Lung microvascular endothelial cell (primary cell): ENCODE measurements at places on chromosomes 16 and 17. TPM values are rescaled to one million over a fixed set of nuclear protein-coding genes. Genes with fewer than 3 reads are reported as not detected.
A peak's percentile ranks its signal among the peaks of the same experiment; 100 is the strongest.

SECTM1 gene
- total RNA-seq, result 1.3 and 1.8 TPM in 2 replicates

NOG gene
- 0.65 and 1.8 TPM in 2 replicates for total RNA-seq

TXNL4B gene
- 3.7 and 7.5 TPM in 2 replicates for total RNA-seq

HSPB9 gene
- total RNA-seq, result not detected in 2 replicates

CLEC3A gene
- total RNA-seq, result not detected in 2 replicates

MYADML2 gene
- total RNA-seq, result not detected in 2 replicates

DNAH9 gene
- not detected in 2 replicates for total RNA-seq

FBXO39 gene
- total RNA-seq, result 1.3 and 6.9 TPM in 2 replicates

NPIPB13 gene
- 0.22 and 0.60 TPM in 2 replicates for total RNA-seq

MYH13 gene
- total RNA-seq, result not detected in 2 replicates

ESRP2 gene
- total RNA-seq, result 0.44 and 1.6 TPM in 2 replicates

OR1E1 gene
- not detected in 2 replicates for total RNA-seq

KRTAP17-1 gene
- total RNA-seq, result not detected in 2 replicates

GRCh38 chr17:18129041-18129502 lies 20.5 kb downstream of the MYO15A start:
- DNase-seq, result peak; percentile 13

- no peak for DNase-seq
Observed at GRCh38 chr17:622356-622755, 92.3 kb downstream of the VPS53 start.

GRCh38 chr16:52611817-52612673 lies 65.1 kb upstream of the TOX3 start:
- no peak for DNase-seq

GRCh38 chr16:28078261-28078660 lies 14.7 kb upstream of the GSG1L start:
- DNase-seq, result no peak

GRCh38 chr17:48429638-48430586 lies at the start of gene SKAP1:
Gene SKAP1, minus strand, starts transcription at chr17:48430214.
- DNase-seq, result no peak

- peak; percentile 18 for DNase-seq
Observed at GRCh38 chr16:69143116-69143515, 10.7 kb downstream of the UTP4 start.

GRCh38 chr17:64214950-64215349 lies 48.1 kb downstream of the TEX2 start:
- no peak for DNase-seq

DNA sequence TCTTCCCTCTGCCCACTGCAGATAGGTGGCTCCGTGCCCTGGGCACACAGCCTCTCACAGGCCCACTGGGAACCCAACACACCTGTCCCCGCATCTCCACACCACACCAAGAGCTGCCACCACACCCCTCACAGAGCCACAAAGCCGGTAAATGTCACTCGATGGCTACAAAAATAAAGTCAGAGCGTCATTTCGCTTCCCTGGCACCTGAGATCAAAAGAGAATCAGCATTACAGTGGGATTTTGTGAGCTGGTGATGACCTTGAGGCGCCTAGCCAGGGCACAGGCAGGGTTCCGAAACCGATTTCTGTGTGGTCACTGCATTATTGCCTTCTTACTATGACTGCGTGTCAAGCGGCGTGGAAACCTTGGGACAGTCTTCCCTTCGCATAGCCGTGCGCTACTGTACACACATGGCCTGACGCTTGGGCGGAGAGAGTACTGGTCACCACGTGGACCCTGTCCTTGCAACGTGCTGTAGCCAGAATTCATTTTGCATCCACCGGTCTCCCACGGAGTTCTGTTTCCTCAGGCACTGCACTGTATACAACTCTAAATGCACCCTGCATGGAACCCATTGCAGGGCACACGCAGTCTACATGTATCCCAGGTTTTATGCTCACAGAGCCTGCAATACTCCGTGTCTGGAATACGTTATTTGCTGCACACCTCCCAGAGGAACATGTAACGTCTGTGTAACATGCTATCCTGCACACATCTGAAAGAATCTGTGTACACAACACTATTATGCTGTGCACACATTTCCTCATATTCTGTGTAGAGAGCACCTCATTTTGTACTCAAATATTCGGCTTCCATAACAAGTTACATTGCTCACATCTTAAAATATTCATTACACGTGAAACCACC lies 5.8 kb upstream of the FOXF1 start:
- DNase-seq, result no peak

DNA sequence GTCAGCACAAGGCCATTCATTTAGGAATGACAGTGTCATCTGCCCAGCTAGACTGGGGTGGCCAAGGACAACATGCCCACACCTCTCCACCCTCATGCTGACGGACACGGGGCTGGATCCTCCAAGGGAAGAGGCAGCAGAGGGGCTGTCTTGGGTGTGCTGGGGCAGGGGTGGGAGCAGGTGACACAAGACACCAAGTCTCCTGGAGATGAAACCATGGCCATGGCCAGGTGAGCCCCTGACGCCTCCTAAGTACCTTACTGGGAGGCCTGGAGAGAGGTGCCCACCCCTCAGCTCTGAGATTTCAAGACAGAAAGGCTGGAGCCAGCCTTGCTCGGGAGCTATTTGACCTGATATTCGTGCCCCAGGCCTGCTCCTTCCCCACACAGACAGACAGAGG lies 9.0 kb upstream of the RASD1 start:
- no peak for DNase-seq

- no peak for DNase-seq
Observed at GRCh38 chr17:75875182-75875939, 3.0 kb downstream of the TRIM47 start.

DNA sequence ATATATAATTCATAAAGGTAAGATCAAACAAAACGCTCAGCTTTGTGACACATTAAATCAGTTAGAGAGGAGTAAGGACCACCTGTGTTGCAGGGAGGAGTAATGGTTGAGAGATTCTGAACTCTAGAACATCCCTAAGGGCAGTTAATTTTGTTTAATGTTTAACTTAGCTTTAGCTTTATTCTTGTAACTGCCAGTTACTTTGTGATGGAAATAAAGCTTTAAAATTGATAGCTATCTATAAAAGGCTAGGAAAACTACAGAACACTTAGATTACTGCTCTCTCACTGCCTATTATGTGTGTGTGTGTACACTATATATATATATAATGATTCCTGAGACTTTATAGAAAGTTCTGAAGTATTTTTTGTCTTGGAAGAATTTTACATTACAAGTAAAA lies 37.8 kb downstream of the PTRH2 start:
- no peak for DNase-seq

DNA sequence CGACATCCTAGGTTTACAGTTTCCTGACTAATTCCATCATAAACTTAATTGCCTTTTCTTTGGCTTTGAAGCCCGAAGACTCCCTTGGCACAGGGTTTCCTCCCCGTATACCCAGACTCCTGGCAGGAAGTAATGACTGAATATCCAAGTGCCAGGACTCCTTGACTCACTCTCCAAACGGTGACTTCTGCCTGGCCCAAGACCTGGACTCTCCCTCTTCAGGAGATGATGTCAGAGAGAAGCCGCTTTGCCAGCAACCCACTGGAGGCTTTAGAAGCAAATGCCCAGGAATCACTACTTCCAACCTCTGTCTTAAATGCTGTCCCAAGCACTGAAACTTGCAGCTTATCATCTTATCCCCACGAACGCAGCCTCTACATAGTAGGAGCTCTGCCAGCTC lies 146.5 kb downstream of the RGS9 start:
- peak; percentile 75 for DNase-seq

DNA sequence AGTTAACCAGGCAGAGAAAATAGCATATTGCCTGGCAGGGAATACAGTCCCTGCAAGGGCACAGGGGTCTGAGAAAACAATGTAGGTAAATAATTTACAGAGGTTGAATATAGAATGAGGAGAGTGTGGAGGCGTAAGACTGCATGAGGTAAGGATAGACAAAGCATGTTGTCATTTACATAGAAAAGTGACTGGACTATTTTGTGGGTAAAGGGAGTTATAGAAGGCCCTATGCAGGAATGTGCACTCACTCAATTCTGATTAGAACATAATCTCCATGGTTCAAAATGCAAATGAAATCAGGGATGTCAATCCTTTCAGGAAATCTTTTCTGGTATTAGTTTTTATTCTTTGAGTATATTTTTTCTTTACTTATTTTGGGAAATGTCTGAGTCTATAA lies 285.7 kb upstream of the SALL1 start:
- DNase-seq, result no peak

- no peak for DNase-seq
Observed at GRCh38 chr17:2925011-2925410, 128.8 kb downstream of the RAP1GAP2 start.

GRCh38 chr16:69476920-69477443 lies 52.6 kb downstream of the CYB5B start:
- DNase-seq, result peak; percentile 33

- DNase-seq, result no peak
Observed at GRCh38 chr16:58098207-58099096, 30.7 kb downstream of the CFAP20 start.

DNA sequence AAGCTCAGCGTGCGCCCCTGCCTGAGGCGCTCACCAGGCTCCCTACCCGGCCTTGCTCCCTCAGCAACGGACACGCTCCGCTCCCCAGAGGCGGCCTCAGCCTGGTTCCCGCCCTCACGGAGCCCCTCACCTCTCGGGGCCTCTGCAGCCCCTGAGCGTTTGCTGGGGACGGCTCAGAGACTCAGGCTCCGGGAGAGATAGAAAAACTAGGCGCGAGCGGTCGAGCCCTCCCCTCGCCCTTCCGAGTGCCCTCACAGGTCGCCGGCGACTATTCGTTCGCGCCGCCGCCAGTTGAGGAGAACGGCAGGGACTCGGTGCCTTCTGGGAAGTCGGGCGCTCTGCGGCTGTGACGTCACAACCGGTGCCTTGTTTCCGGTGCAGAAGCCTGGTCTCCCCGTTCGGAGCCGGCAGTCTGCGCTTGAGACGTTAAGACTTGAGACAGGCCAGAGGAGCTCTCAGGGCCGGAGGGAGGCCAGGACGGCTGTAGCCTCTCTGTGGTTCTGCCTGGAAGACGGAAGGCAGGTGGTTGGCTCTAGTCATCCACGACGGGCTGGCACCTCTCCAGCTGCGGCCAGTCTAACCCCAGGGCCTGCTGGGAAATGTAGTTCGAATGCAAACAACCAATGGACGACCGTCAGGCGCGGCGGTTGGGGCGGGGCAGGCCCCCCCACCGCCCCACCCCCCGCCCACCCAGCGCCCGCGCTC lies at the start of gene ZNF200:
Gene ZNF200 (minus strand): TSS at position 302 of the 705 bp plus-strand sequence. CDS start 1,403 bp downstream, outside the sequence.
- DNase-seq, result peak; percentile 96

- peak; percentile 4 for DNase-seq
Observed at GRCh38 chr17:7884581-7885366, 3.8 kb upstream of the CHD3 start.

- DNase-seq, result no peak
Observed at GRCh38 chr16:52293204-52293603, 253.7 kb downstream of the TOX3 start.

DNA sequence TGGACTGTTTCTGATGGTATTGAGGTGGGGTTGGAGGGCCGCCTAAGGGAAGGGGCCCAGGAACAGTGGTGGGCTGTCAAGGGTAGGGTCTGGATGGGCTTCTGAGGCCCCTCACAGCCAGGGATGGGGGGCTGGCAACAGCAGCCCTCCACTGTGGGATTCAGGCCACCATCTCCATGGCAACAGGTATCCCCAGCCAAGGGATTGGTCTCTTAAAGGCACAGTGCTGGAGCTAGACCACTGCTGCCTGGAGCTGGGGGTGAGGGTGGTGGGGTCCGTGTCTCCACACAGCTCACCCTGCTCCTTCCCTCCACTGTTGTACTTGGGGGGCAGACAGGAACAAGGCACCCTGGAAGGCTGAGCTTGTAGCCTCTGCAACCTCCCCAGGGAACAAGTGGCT lies 41.8 kb downstream of the PSME3IP1 start:
- no peak for DNase-seq

DNA sequence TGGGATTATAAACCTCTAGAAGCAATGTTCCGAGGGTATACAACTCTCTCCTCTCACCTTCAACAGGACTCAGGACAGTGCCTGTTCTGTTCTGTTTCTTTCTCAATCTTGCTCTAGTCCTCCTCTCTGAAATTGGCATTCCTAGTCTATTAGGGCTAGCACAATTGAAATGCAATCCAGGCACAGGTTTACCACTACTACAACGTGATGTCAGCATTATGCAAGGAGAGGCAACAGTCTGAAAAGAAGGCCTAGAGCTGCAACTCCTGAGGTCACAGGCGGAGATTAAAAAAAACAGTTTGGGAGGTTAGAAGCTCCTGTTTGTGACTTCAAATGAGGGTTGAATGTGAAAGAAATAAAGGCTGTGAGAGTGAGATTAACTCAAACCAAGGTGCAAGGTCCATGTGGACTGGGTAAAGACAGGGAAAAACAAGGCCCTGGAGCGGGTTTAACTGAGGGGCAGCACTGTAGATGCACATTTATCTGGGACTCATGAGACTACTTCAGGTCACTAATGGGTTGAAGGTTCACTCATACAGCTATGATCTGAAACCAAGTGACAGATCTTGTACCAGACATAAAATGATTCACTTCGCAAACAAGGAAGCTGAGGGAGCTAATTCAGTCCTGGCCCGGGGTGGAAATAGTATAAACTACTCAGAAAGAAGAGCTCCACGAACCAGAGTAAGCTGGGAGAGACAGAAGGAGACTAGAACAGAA lies 16.8 kb downstream of the AMFR start:
- no peak for DNase-seq

DNA sequence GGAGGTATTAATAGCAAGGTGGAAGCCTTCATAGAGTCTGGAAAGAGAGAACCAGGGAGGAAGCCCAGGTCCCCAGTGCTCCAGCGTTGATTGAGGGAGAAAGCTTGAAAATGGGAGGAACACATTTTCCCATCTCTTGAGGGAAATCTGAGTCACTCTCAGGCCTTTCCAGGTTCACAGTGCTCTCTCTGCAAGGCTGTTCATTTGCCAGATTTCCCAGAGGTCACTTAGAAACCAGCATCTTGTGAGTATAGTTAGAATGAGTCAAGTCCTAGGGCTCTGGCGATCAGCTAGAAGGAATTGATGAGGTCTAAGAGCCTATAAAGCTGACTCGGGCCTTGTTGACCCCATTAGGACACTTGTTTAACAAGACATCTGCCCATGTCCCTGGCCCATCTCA lies 17.7 kb upstream of the ZNF594 start:
- DNase-seq, result peak; percentile 20

- DNase-seq, result no peak
Observed at GRCh38 chr16:22255335-22255734, 41.9 kb upstream of the POLR3E start.

- DNase-seq, result no peak
Observed at GRCh38 chr16:70432723-70433457, 6.0 kb downstream of the ST3GAL2 start.

DNA sequence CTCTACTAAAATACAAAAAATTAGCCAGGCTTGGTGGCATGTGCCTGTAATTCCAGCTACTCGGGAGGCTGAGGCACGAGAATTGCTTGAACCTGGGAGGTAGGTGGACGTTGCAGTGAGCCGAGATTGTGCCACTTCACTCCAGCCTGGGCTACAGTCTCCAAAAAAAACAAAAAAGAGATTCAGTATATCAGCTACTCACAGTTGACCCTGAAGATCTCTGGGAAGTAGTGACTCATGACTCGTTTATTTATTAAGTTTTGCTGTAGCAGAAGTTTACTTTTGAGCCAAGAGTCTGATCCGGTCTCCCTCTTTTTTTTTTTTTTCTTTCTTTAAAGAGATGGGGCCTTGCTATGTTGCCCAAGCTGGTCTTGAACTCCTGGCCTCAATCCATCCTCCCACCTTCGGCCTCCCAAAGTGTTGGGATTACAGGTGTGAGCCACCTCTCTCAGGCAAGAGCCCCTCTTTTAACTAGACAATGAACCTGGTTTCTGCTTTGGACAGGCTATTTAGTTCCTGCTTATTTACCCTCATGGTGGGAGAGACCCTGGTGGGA lies 4.4 kb downstream of the MVP start:
- DNase-seq, result peak; percentile 35
